Liver (tissue), 10 donors: ENCODE measurements at places on chromosomes 1 and 21. TPM values are rescaled to one million over a fixed set of nuclear protein-coding genes. Genes with fewer than 3 reads are reported as not detected.

DNA sequence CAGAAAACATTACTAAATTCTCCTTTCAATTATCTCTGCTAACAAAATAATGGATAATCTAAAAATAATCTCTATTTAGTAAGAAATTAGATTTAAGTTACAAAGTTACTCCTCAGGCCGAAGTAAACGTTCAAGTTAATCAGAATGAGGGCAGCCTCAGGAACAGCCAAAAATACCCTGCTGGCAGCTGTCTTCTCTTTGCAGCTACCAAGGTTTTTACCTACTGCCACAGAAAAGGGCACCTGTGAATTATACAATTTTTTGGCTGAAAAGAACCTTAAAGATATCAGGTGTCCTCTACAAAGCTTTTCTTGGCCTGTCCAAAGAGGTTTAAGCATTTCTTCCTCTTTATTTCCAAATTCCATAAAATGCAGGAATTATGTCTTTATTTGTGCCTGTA, 84.4 kb downstream of the AKT3 start:
- H3K27ac ChIP-seq: no peak overlapping the region
- DNase-seq: no peak
- no peaks in the 10 kb centered on the region for H3K36me3 ChIP-seq
- no peak overlapping the region for H3K4me3 ChIP-seq
- H3K4me1 ChIP-seq: no peaks in the 10 kb centered on the region

DNA sequence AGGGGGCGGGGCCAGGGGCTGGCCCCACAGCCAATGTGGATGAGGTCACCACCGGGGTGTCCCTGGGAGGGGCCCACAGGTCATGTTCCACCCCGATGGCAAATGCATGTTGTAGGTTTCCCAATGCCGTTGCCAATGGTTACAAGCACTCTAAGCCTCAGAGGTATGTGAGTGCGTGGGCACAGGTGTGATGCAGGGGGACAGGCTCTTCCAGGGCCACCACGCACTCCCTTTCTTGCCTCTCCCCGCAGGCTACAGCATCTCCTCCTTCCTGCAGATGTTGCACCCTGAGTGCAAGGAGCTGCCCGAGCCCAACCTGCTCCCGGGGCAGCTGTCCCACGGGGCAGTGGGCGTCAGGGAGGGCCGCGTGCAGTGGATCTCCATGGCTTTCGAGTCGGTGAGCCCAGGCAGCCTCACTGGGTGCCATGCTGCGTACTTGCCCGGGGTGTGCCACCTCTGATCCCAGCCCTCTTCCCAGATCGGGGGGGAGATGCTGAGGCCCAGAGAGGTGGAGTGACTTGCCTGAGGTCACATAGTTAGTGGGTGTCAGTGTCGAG, 52.4 kb downstream of the DISP3 start:
- no peak for DNase-seq
- no peaks in the 10 kb centered on the region for H3K36me3 ChIP-seq
- no peaks in the 10 kb centered on the region for H3K4me1 ChIP-seq
- H3K4me3 ChIP-seq: no peak overlapping the region

DNA sequence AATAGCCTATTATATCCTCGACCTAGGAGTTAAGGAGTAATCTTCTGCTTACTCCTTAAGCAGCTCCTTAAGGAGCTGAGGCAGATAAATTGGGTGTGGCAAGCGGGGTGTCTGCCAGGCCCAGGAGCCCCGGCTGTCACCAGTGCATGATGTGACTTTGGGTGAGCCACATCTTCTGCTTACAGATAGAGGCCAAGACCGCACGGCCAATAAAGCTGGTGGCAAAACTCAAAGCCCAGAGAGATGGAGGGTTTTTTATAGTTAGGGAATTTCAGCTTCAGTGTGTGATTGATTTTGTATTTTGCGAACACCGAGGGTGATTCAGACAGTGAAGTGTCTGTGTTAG, 9.8 kb downstream of the MX2 start:
- H3K36me3 ChIP-seq: no peaks in the 10 kb centered on the region
- no peak overlapping the region for H3K27ac ChIP-seq
- H3K4me3 ChIP-seq: no peak overlapping the region
- H3K4me1 ChIP-seq: no peaks in the 10 kb centered on the region
- no peak for DNase-seq

The TTC34 gene
- not detected for total RNA-seq

DNA sequence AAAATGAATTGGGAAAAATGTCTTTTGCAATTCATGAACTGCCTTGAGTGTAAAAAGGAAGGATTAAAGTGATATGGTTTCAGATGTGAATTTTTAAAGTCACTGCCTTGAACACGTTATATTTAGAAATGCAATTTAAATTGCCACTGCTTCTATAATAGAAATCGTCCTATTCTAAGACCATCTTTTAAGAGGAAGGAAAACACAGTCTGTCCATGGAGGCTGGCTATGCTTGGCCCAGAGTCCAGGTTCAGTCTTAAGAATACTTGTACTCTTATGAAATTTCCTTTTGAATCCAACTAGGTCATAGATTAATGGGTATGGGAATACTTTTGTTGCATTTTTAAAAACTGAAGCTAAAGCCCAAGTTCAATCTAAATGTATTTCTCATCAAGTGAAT, 86.0 kb downstream of the PCNX2 start:
- no peak overlapping the region for H3K4me3 ChIP-seq
- H3K27me3 ChIP-seq: no peaks in the 10 kb centered on the region
- no peaks in the 10 kb centered on the region for H3K36me3 ChIP-seq
- no peak overlapping the region for H3K27ac ChIP-seq
- DNase-seq: no peak

The CFAP74 gene
- total RNA-seq: under 0.01 TPM

DNA sequence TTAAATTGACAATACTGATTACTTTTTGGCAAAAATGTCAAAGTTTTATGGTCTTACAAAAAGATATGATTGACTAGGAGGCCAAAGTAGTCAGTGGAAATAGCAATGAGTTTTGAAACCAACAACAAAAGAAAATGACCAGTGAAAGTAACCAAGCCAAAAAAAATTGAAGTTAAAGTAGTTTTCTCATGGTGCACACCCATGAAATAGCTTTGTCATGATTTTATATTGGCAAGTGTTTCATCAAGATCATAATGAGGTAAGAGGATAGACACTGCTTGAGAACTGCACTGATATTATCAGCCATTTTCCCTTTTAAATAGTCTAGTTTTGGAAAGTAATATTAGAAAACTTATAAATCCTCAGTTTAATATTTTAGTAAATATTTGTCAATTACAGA, 206.2 kb upstream of the ADAMTS5 start:
- H3K27me3 ChIP-seq: no peaks in the 10 kb centered on the region
- DNase-seq: no peak
- H3K4me1 ChIP-seq: no peaks in the 10 kb centered on the region
- H3K36me3 ChIP-seq: no peaks in the 10 kb centered on the region
- H3K27ac ChIP-seq: no peak overlapping the region
